ENCODE measurements at places on chromosomes 3 and 15. TPM values are rescaled to one million over a fixed set of nuclear protein-coding genes. Genes with fewer than 3 reads are reported as not detected.

DNA sequence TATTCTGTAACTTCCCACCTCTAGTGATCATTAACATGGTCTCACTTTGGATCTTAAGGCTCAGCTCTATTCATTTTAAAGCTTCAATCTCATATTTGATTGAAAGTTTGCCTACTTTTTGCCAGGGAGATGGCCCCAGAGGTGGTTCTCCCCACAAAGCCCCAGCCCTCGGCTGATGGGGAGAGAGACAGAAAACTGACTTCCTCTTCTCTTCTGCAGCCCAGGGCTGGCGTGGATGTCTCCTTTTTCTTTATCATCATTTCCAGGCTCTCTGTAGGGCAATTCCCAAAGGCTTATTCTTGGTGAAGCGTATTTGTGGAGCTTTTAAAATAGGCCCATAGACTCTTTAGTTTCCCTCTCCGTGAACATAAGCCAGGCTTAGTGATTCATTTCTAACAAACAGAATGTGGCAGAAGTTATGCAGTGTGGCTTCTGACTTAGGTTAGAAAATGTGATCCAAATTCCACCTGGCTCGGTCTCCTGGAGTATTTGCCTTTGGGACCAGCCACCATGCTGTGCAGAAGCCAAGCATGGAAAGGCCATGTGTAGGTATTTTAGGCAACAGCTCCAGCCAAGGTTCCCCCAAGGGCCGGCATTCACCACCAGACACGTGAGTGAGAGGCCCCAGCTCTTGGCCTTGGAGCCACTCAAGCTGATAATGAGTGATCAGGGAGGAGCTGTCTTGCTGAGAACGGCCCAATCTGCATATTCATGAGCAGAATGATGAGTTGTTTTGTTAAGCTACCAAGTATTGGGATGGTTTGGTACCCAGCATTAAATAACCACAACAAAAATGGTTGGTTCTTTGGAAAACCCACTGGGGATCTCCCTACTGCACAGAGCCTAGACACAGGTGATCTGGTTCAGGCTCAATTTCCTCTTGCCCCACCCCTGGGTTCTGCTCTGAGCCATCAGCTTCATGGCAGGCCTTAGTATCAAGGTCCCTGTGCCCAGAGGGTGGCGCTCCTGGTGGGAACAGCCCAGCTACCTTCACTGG, 353.2 kb upstream of the PROK2 start:
- no peak overlapping the region for H3K27ac ChIP-seq
- no peak overlapping the region for H3K4me3 ChIP-seq
- H3K27me3 ChIP-seq: no peaks in the 10 kb centered on the region
- no peak for DNase-seq
- H3K4me1 ChIP-seq: no peaks in the 10 kb centered on the region

GRCh38 chr15:92714077-92714476, 58.5 kb upstream of the FAM174B start:
- peak; percentile 67 for DNase-seq
- no peaks in the 10 kb centered on the region for H3K36me3 ChIP-seq
- H3K4me1 ChIP-seq: peaks cover 11% of the 10 kb centered on the region
- no peak overlapping the region for H3K27ac ChIP-seq
- peak overlapping the region; percentile 59 for H3K4me3 ChIP-seq
- H3K27me3 ChIP-seq: peaks cover 31% of the 10 kb centered on the region

DNA sequence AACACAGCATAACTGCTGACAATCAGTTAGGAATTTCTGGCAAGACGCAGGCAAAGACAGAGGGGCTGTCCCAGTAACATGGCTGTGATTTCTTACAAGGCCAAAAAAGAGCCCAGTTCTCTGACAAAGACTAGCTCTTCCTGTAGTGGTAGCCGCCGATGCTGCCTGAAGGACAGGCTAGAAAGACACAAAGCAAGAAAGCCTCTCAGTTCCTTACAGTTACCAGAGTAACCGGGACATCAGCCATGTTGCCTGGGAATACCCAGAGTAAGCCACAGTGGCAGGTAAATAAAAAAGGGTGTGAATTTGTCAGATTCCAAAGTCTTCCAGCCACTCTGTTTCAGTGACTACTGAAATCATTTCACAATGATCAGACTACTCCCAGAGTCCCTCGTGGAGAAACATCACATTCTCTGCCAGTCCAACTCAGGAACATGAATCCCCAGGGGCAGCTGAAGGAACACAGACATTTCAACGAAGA, 493.6 kb upstream of the ADAMTS9 start:
- no peak overlapping the region for H3K27ac ChIP-seq
- H3K4me3 ChIP-seq: no peak overlapping the region
- H3K4me1 ChIP-seq: no peaks in the 10 kb centered on the region
- no peaks in the 10 kb centered on the region for H3K27me3 ChIP-seq
- DNase-seq: no peak

DNA sequence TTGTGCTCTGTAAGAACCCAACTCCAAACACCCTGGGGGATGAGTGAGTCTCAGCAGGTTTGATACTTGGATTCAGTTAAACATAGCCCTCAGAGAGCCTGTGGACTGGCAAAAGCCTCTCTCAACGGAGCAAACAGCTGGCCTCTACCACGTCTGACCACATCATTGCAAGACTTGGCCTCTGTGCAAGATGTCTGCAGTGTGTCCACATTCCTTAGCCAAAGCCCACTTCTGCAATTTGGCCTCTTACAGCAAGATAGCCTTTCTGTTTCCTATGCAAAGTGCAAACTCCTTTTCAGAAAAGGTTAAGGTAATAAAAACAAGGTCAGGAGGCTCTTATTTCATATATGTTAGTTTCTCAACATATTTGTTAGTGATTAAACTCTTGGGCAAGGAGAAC, 27.9 kb downstream of the FBN1 start:
- H3K27me3 ChIP-seq: no peaks in the 10 kb centered on the region
- no peak overlapping the region for H3K4me3 ChIP-seq
- no peak for DNase-seq
- H3K27ac ChIP-seq: no peak overlapping the region
- no peaks in the 10 kb centered on the region for H3K36me3 ChIP-seq

DNA sequence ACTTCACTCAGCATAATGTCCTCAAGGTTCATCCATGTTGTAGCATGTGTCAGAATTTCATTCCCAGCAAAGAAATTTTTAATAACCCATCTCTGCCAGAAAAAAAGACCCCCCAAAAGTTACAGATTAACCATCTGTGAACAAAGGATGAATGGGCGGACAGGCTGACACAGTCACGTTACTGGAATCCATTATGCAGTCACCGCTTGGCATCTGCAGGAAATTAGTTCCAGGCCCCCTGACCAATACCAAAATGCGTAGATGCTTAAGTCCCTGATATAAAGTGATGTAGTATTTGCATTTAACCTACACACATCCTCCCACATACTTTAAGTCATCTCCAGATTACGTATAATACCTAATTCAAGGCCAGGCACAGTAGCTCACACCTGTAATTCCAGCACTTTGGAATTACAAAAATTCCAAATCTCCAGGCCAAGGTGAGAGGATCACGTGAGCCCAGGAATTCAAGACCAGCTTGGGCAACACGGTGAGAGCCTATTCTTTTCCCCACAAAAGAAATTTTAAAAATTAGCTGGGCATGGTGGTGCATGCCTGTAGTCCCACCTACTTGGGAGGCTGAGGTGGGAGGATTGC, 1.5 kb upstream of the SLC12A8 start:
- H3K27me3 ChIP-seq: peaks cover 15% of the 10 kb centered on the region
- H3K36me3 ChIP-seq: no peaks in the 10 kb centered on the region
- peaks cover 16% of the 10 kb centered on the region for H3K4me1 ChIP-seq
- no peak for DNase-seq

DNA sequence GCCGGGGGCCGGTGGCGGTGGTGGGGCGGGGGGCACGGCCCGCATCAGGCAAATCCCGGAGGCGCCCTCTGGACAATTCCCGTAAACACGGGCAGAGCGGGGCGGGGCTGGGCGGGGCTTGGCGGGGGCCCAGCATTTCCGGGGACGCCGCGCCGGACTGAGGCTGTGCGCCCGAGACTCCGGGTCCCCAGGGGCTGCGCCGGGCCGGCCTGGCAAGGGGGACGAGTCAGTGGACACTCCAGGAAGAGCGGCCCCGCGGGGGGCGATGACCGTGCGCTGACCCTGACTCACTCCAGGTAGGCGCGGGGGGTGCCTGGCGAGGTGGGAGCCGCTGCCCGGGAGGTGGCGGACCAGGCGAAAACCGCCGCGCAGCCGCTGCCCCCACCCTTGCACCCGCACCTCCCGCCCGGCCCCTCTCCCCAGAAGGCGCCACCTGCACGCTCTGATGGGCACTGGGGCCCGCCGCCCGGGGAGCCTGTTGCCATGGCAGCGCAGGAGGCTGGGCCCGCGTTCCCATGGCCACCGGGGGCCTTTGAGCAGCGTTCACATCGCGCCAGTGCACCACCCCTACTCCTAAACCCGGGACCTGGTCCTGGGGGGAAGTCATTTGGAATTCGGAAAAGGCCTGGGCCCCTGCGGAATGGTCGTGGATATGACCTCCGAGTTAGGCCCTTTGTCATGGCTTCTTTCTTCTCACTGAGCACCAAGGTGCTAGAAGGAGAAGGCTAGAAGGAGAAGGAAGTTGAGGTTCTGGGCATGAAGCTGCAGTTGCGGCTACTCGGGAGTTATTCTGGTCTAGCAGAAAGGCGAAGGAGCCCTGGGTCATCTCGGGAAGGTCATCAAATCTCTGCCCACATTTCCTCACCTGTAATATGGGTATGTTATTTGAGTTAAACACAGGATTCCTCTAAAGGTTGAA, 16.1 kb upstream of the SEMA4B start:
- H3K4me3 ChIP-seq: peak overlapping the region; percentile 73
- H3K27ac ChIP-seq: no peak overlapping the region
- peaks cover 7% of the 10 kb centered on the region for H3K4me1 ChIP-seq
- H3K36me3 ChIP-seq: no peaks in the 10 kb centered on the region
- no peaks in the 10 kb centered on the region for H3K27me3 ChIP-seq

GRCh38 chr3:109257269-109257668, 59.0 kb downstream of the DPPA2 start:
- H3K27me3 ChIP-seq: no peaks in the 10 kb centered on the region
- no peak overlapping the region for H3K4me3 ChIP-seq
- no peak for DNase-seq
- H3K27ac ChIP-seq: no peak overlapping the region
- H3K4me1 ChIP-seq: no peaks in the 10 kb centered on the region
- H3K36me3 ChIP-seq: no peaks in the 10 kb centered on the region

- no peak overlapping the region for H3K27ac ChIP-seq
- DNase-seq: peak; percentile 65
- peaks cover 17% of the 10 kb centered on the region for H3K4me1 ChIP-seq
- no peak overlapping the region for H3K4me3 ChIP-seq
- no peaks in the 10 kb centered on the region for H3K27me3 ChIP-seq
- H3K36me3 ChIP-seq: no peaks in the 10 kb centered on the region
Observed at GRCh38 chr3:119731560-119732343, 28.9 kb downstream of the CFAP91 start.

DNA sequence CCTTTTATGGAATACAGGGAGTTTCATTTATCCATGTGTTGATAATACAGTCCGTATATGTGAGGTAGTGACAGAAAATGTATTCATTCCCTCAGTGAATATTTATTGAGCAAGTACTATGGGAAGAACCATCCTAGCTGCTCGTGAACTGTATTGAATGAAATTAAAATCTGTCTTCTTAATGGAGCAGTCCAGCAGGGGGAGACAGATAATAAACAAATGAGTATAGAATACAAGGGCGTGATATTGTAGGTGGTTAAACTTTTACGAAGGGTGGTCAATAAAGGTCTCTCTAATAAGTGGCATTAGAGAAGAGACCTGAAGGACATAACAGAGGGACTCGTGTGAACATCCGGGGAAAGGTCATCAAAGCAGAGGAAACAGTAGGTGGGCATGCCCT, 62.7 kb upstream of the OSTN start:
- no peaks in the 10 kb centered on the region for H3K36me3 ChIP-seq
- H3K27ac ChIP-seq: no peak overlapping the region
- H3K4me3 ChIP-seq: no peak overlapping the region
- peaks cover 5% of the 10 kb centered on the region for H3K4me1 ChIP-seq
- no peak for DNase-seq
- H3K27me3 ChIP-seq: no peaks in the 10 kb centered on the region

- H3K36me3 ChIP-seq: no peaks in the 10 kb centered on the region
- DNase-seq: peak; percentile 71
- peaks cover 15% of the 10 kb centered on the region for H3K4me1 ChIP-seq
- no peak overlapping the region for H3K4me3 ChIP-seq
- no peak overlapping the region for H3K27ac ChIP-seq
Observed at GRCh38 chr15:74191798-74192197, 10.8 kb downstream of the STRA6 start.

DNA sequence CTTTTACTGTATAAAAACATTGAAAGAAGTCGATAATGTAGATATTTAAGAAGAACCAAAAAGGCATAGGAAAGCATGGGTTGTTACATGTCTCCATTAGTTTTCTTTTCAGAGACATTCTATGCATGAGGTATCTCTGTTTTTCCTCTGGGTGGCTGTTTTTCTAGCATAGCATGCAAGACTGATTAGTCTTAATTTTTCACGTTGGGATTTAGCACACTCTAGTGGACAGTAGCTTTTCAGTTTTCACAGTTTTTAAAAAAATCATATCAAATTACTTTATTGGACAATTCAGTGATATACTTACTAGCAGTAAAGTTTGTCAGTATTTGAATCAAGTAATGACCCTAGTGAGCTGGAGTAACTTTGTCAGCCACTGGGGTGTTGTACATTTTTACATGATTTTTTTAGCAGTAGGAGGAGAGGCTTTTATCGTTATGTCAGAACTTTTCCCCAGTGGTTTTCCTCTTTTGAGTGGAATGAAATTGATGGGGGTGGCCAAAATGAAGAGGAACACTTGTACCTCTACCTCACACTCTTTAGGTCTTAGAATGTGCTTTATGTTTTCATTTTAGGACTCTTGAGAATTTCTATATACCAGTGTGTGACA, 57.2 kb downstream of the SEC22A start:
- no peak overlapping the region for H3K4me3 ChIP-seq
- DNase-seq: no peak
- H3K27me3 ChIP-seq: no peaks in the 10 kb centered on the region
- no peak overlapping the region for H3K27ac ChIP-seq
- no peaks in the 10 kb centered on the region for H3K36me3 ChIP-seq

GRCh38 chr3:184337399-184337714, at the start of gene FAM131A:
Gene FAM131A, plus strand, starts transcription at chr3:184337600. Its CDS starts 31 bp downstream, at chr3:184337631.
- DNase-seq: no peak
- H3K4me1 ChIP-seq: peaks cover 21% of the 10 kb centered on the region
- H3K4me3 ChIP-seq: peak within 1 kb of the TSS; percentile 88
- H3K27ac ChIP-seq: peak within 1 kb of the TSS; percentile 94
- H3K36me3 ChIP-seq: no peaks in the 10 kb centered on the region

GRCh38 chr15:61033940-61034677, 195.0 kb downstream of the RORA start:
- no peaks in the 10 kb centered on the region for H3K27me3 ChIP-seq
- H3K4me3 ChIP-seq: no peak overlapping the region
- no peaks in the 10 kb centered on the region for H3K36me3 ChIP-seq
- H3K4me1 ChIP-seq: peaks cover 19% of the 10 kb centered on the region
- H3K27ac ChIP-seq: no peak overlapping the region

- H3K27ac ChIP-seq: no peak overlapping the region
- no peaks in the 10 kb centered on the region for H3K27me3 ChIP-seq
- H3K4me1 ChIP-seq: no peaks in the 10 kb centered on the region
Observed at GRCh38 chr3:178826435-178827123, 245.0 kb downstream of the ZMAT3 start.

- no peaks in the 10 kb centered on the region for H3K27me3 ChIP-seq
- no peak overlapping the region for H3K4me3 ChIP-seq
- no peaks in the 10 kb centered on the region for H3K4me1 ChIP-seq
Observed at GRCh38 chr3:2343031-2343682, 244.5 kb downstream of the CNTN4 start.

The GABRB3 gene
- total RNA-seq: 8.8 TPM

The DUOXA1 gene
- total RNA-seq: not detected

The PLA2G4E gene
- not detected for total RNA-seq

The PLA2G4B gene
- 2.0 TPM for total RNA-seq

The TMEM266 gene
- 1.1 TPM for total RNA-seq

The CCR9 gene
- total RNA-seq: not detected

The ZMYND10 gene
- total RNA-seq: 0.37 TPM

The ADCY5 gene
- 1.0 TPM for total RNA-seq

The PRR20G gene
- not detected for total RNA-seq

The SNURF gene
- total RNA-seq: 21.1 TPM
